ENCODE measurements at places on chromosomes 6 and 20.

GRCh38 chr20:57031867-57032355, 234.5 kb downstream of the BMP7 start:
- no peak for DNase-seq

- DNase-seq, result no peak
Measured at GRCh38 chr6:77548190-77548589, 84.9 kb upstream of the HTR1B start.

GRCh38 chr6:22248513-22249308, 48.1 kb downstream of the PRL start:
- no peak for DNase-seq

GRCh38 chr6:48996461-48997119, 466.5 kb downstream of the MMUT start:
- no peak for DNase-seq

Measured in suppressor macrophage (primary cell).